Myocyte (in vitro differentiated cells): ENCODE measurements at places on chromosomes 1 and 21. TPM values are rescaled to one million over a fixed set of nuclear protein-coding genes. Genes with fewer than 3 reads are reported as not detected.

CRYAA gene
- not detected in 2 replicates for total RNA-seq

NRIP1 gene
- total RNA-seq: 29.0 and 37.3 TPM in 2 replicates

KRTAP23-1 gene
- total RNA-seq: not detected in 2 replicates

STUM gene
- 0.16 and 0.52 TPM in 2 replicates for total RNA-seq

TMEM125 gene
- not detected in 2 replicates for total RNA-seq

HTR1D gene
- total RNA-seq: 0.19 and 0.36 TPM in 2 replicates

PLA2G2F gene
- total RNA-seq: not detected in 2 replicates

DNA sequence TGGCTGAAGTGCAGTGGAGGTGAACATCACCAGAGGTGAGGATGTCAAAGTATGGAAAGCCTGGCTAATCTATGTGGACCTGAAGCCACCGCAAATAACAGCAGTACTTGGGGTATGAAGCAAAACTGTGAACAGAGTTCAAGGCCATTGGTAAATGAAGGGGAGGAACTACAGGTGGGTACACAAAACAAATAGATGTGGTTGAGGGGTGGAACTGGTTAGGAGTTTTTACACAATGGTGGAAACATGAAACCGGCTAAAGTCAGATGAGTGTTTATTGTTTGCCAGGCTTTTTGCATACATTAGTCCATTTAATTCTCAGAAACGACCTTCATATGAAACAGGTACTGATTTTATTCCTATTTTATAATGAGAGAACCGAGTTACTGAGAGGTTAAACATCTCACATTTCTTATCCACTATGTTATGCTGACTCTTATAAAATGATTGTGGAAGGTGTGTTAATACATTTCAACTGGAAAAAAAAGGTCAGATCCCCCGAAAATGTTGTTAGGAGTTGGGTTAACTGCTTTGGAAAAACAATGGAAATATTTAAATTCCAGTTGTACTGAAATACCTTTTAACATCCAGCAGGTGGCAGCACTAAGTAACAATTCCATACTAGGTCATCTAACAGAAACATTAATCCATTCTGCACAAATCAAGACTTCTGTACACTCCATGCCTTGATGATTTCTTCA lies 44.3 kb upstream of the GTF2B start:
- peak; percentile 48 for DNase-seq

DNA sequence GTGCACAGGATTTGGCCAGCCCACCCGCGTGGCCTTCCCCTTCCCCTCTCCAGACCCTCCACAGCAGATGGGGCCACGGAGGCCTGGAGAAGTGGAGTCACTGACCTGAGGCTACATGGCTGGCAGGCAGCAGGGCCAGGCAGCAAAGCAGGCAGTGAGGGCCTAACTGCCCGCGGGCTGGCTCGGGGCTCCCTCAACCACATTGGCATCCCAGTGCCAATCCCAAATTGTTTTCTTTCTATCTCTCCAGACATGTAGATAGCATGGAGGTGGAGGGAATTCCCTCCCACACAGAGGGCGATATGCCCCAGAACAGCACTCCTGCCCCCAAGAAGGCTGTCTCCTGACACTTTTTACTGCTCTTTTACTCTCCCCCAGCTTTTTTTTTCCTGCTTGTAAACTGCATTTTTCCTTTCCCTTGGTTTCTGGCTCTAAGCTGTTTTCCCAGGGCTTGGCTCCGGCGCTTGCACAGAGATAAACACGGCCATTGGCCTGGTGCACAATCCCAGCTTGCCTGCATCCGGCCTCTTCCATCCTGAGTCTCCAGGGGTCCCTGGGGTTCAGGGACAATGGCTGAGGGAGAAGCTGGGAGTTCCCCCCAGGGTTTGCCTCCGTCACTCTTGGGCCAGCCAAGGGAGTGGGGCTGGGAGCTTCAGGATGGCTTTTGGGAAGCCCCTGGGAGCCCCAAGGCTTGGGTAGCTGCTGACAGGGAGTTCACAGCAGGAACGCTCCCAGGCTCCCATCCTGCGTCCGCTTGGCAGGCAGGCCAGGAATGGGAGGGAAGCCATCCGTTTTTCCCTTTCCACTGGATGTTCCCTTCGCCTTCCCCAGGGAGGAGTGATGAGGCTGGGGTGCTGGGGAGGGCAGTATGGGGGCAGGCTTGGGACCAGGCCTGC lies 7.0 kb downstream of the EPHX1 start:
- peak; percentile 62 for DNase-seq

DNA sequence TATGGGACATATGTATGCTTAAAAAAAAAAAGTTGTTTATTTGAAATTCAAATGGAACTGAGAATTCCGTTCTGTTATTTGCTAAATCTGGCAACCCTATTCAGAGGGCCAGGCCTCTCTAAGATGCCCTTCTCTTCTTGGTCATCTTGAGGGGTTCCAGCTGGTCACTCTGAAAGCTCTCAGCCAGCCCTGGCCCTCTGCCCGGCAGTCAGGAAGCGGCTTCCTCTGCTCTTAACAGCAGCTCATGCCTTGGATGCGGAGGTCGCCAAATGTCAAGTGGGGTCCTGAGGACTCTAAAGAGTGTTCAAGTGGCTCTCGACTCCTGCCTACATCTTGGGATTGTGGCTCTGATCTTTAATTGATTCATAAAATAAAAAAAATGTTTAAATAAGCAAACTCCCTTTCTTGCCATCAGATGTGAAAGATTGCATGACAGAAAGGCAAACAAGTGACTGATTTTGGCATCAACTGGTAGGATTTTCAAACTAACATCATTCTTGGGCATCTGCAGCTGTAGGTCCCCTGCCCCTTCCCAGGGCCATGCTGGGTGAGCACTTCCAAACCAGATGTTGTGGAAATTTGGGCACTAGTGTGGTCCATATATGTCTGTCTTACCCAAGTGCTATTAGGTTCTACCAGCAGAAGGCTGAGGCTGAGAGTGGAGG lies 130.8 kb downstream of the PRDM2 start:
- no peak for DNase-seq

DNA sequence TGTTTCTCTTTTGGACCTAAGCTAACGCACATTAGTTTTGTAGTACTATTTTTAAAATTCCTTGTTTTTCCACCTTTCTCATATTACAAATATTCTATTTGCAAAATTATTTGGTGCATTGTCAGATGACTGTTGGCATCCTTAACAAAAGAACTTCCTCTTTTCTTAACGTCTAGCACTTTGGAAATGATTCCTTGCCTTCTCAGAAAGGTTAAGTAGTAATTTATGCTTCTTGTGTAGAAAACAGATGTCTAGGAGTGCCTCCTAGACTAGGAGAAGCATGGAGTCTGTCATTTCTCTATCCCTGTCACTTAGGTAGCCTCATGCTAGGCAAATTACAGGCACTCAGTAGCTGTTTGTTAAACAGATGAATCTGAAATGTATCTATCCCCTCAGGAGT lies 64.4 kb downstream of the HSPA13 start:
- DNase-seq: no peak

DNA sequence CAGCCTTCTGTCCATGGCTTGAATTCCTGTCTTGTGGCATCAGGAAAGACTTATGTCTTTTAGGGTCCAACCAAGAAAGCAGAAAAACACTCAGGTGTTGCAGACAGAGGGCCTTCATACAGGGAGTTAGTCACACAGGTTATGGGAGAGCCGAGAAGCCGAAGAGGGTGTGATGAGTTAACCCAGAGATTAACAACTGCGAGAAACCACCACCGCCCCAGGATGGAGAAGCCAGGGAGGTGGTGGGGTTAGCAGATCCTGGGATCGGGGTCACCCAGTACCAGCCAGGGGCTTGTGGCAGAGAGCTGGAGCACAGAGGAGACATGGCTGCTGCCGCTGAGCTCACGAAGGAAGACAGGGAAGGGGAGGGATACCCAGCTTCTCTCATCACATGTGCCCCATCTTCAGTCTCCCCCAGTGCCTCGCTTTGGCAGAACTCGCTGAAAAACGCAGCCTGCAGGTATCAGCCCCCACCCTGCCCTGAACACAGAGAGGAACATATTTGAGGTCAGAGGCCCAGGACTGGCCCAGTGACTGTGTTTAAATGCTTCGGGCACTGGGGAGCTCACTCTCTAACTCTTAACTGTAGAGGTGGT lies 58.7 kb downstream of the RUNX3 start:
- DNase-seq: no peak

GRCh38 chr1:112988367-112988766 lies 32.4 kb upstream of the SLC16A1 start:
- DNase-seq: no peak

DNA sequence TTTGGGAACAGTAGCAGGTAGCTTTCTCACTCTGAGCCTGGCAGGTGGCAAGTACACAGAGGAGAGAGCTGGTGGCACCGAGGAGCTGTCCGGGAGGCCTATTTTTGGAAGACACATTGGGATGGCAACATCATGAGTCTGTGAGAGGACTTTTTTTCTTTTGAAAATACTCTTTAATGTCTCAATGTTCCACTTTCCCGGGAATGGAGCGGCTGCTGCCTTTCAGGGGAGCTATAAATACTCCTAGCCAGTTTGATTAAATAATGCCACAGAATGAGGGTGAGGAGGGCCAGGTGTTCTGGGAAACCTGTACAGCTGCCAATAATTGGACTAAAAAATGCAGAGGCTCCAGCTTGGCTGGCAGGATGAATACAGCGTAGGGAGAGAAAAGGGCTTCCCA lies 93.3 kb upstream of the COG2 start:
- DNase-seq: no peak

DNA sequence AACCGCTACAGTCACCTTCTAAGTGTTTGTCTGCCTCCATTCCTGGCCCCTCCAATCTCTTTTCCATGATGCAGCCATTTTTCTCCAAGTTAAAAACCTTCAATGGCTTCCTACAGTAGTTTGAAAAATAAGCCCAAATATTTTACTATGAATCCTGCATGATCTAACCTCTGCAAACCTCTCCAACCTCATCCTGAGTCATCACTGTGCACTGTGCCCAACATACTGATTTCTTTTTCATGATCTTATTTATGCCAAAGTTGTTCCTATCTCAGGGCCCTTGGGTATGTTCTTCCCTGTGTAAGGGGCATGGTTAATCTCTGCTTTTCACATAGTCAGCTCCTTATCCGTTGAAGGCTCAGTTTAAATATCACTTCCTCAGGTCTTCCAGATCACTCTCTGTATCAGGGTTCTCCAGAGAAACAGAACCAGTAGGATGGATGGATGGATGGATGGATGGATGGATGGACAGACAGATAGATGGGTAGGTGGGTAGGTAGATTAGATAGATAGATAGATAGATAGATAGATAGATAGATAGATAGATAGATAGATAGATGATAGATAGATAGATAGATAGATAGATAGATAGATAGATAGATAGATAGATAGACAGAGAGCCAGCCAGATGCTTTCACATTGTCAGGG lies 18.1 kb upstream of the PTPN14 start:
- peak; percentile 20 for DNase-seq

GRCh38 chr1:14848203-14848602 lies 249.7 kb downstream of the KAZN start:
- DNase-seq: no peak

- no peak for DNase-seq
These were observed 688 bp downstream of the SCAMP3 start for GRCh38 chr1:155261493-155261851.

DNA sequence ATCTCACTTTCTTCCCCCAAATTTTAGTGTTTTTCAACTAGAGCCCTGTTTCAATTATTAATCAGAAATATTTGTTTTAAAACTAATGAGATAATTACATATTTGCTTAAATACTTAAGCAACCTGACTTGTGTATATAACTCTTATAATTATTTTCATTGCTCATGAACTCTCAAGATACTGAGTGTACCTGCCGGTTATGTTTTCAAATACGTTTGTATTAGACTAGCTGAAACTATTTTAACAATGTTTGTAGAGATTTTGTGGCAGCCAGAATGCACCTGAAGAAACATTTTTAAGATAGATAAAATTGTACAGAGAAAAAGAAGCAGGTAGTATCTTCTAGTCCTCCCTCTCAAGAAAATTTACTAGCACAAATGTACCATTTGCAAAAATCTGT lies 140.6 kb upstream of the CXADR start:
- no peak for DNase-seq

- DNase-seq: peak; percentile 37
These were observed at the start of gene PLPPR4 for GRCh38 chr1:99264201-99265021. PLPPR4 (plus strand) TSS chr1:99264492; CDS start chr1:99264594, 102 bp downstream.

DNA sequence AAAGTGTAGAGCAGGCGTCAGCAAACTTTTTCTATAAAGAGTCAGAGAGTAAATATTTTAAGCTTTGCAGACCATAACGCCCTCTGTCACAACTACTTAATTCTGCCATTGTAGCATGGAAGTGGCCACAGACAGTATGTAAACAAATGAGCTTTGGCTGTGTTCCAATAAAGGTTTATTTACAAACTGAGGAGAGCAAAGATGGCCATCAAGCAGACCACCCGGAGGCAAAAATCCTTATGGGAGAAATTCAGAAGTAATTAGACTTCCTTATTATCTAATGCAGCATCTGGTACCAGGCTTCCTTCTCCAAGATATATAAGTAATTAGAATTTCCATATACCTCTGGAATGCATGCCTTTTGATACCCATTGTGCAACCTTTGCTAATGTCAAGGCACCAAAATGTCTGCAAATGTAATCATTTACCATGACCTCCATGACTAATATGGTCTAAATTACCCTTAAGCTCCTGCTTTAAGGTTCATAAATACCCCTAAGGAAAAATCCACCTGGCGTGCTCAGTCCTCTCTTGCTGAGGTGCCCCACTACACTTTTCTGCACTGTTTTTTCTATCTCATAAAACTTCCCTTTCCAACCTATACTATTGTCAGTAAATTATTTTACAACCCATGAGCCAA lies 377.8 kb downstream of the MATN1 start:
- no peak for DNase-seq

- no peak for DNase-seq
These were observed 120.2 kb upstream of the NCAM2 start for GRCh38 chr21:20877976-20878375.

- peak; percentile 1 for DNase-seq
These were observed 3.3 kb upstream of the HNRNPCL1 start for GRCh38 chr1:12851779-12852178.

- DNase-seq: peak; percentile 92
These were observed 5.1 kb downstream of the HSPB7 start for GRCh38 chr1:16012590-16013219.

- DNase-seq: peak; percentile 60
These were observed 73.9 kb downstream of the SLC66A1 start for GRCh38 chr1:19385869-19386591.

DNA sequence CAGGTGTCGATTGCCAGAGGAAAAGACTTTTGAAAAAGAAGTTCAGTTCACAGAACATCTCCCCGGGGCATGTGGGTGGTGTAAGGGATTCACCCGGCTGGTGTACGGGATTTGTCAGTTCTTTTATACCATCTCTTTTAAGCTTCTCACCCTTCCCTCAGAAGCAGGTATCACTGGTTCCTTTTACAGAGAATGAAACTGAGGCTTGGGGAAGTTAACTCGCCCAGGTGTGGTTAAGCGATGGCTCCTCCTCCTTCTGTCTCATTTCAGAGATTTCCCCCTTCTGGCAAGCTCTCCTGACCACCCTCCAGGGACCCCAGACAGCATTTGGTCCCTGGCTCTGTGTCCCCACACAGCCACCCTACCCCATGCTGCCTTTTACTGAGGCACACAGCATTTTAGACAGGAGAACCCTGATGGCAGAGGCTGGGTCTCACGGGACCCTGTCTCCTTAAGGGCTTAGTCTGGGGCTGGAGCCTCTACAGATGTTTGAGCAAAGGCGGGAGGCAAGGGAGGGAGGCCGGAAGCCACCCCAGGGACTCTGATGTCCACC lies 2.8 kb upstream of the ECE1 start:
- DNase-seq: no peak
